ENCODE measurements at places on chromosomes 11 and 22.

DNA sequence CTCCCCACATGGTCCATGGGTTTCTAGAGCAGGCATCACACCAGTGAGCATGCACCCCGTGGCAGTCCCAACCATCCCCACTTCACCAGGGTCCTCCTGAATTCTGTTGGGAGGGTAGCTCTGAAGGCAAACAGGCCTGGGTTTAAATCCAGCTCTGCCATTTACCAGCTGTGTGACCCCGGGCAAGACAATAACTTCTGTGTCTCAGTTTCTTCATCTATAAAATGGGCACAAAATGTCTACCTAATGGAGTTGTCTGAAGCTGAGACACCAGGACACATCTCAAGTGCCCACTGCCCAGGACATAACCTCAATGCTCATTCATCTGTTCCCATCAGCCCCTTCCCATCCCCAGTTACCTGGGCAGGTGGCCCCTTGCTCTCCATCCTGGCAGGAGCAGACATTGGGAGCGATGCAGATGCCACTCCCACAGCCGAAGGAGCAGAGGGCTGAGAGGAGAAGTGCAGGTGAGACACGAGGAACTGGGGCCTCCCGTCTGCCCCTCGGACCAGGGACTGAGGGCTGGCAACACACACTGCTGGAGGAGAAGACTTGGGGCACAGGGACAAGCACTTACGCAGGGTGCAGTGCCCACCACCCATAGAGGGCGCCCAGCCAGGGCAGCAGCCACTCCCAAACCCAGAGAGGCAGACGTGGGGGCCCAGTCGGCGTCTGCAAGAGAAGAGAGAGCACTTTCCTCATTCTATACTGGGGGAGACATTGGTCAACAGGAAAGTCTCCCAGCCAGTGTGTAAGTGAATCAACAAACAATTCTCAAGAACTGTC, 4.0 kb downstream of the VWCE start:
- no peak for DNase-seq

- no peak for DNase-seq
These were observed 100.6 kb downstream of the FBXO7 start for GRCh38 chr22:32574958-32575910.

- peak; percentile 9 for DNase-seq
These were observed 478.2 kb downstream of the BUD13 start for GRCh38 chr11:116294630-116295029.

DNA sequence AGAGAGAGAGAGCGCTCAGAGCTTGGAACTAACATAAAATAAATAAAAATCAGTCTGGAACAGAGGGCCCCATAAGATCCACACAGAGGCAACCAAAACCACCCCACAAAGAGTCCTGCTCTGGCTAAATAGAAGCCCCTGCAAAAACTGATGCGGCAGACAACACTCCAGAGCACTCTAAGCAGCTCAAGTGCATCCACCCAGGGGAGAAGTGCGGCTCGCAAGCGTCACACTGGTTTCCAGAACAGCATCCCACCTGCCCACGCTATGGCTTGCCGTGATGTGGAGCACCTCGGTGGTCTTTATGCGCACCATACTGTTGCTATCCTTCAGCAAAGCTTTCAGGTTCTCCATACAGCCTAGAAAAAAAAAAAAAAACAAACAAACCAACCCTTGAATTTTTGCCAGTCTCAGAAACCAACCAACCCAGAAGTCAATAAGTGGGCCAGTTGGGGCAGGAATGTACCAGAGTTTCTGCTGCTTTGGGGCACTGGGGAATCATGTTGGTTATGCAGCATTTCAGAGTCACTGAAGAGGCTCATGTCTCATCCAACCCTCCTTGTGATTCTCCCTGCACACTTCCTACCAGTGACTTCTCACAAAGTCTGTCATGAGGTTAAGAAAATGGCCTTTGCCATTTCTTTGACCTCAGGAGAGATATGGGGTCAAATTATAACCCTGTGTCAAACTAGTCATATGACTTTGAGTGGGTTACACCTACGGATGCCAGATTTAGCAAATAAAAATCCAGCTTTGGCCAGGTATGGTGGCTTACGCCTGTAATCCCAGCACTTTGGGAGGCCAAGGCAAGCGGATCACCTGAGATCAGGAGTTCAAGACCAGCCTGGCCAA, 3.0 kb downstream of the RSPH14 start:
- DNase-seq, result no peak

DNA sequence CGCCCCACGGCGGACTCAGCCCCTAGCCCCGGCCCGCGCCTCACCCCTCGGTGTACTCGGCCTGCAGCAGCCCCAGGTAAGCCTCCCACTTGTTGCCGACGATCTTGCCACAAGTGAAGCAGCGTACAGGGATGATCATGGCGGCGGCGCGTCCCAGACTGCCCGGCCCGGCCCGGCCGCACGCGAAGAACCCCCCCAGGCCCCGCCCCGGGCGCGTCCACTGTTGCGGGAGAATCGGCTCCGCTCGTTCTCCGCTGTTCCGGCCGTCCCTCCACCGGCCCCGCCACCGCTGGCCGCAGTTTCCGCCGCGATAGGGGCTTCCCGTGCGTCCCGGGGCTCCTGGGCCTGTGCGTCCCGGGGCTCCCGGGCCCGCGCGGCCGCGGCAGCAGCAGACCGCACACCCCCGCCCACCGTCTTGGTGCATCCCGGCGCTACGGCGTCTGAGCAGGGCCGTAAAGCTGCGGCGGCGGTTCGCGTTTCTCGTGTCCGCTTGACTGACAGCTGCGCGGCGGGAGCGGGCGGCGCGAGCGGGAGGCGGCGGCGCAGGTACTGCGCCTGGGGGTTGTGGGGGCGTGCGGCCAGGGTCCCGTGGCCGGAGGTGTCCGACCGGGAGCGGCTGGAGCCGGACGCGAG, at the start of the genes POLR2L and TSPAN4:
Gene POLR2L (minus strand): TSS at position 160 of the 633 bp plus-strand sequence. CDS start 21 bp downstream, at position 139.
Gene TSPAN4 (plus strand): TSS at position 483 of the 633 bp plus-strand sequence. CDS start 7,453 bp downstream, outside the sequence.
- peak; percentile 88 for DNase-seq

GRCh38 chr11:95229993-95230809, 801 bp downstream of the SESN3 start:
- no peak for DNase-seq

DNA sequence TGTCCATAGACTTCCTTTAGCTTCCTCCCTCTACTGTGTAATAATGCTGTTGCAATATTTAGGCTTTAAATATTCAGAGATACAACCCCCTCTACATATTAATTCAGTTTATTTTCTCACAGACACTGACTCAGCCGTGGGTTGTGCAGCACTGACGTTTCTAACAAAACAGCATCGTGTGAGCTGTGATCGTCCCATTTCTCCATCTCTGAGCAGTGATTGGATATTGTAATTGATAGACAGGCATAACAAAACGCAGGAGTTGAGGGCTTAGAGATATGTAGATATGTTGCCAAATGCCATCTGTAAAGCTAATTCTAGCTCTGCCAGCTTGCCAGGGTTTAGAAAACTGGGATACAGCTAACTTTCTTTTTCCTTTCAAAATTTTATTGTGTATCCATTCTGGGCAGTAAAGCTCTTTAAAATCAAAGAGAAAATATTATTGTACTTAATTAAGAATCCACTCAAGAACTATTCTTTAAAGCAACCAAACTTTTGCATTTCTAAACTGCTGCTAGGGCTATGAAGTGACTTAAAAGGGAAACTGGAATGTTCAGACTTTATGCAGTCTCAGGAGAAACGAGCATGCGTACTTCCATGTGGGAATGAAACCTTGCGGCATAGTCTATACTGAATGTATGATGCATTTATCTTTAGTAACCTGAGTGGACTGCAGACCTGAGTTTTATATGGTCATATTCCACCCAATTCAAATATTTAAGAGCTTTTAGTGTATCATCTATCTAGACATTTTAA, 22.7 kb downstream of the BTBD10 start:
- peak; percentile 92 for DNase-seq

DNA sequence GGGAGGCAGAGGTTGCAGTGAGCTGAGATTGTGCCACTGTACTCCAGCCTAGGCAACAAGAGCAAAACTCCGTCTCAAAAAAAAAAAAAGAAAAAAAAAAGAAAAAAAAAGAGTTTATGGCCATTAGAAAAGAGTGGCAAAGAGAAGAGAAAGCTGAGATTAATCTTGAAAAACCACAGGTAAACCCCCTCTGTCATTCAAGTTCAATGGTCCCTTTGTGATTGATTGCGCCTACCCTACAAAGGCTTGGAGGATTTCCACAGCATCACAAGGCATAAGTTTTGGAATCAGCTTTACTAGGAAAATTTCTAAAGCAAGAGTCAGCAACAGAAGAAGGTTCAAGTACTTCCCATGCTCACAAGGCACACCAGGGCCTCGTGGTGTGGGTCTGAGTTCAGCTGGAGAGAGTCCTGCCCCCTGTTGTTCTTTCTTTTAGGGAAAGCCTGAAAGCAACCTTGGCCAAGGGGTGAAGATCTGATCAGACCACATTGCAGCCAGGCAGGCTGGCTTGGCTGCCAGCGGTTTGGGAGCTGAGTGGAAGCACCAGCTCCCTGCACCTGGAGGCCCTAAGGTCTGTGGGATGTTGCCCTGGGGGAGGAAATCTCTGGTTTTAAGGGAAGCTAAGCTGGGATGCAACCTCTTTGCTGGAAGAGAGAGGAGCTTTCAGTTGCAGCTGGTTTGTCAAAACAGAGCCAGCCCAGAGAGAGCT, 41.8 kb downstream of the SLN start:
- no peak for DNase-seq

GRCh38 chr11:11770921-11771486, 70.8 kb upstream of the USP47 start:
- DNase-seq, result no peak

DNA sequence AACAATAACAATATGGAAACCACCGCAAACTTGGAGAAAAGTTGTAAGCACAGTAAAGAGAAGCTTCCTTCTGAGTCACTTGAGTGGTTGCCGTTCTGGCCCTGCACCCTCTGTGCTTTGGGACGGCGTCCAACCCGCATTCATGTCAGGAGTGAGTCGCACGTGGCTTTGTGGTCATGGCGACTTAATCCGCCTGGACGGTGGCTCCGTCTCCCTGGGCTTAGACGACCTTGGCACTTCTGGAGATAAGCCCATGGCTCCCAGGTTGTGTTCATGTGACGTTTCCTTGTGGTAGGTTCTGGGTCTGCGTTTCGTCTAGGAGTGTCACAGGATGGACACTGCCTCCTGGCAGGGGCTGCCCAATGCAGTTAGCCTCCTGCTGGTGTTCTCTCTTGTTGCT, 40.5 kb downstream of the TPCN2 start:
- peak; percentile 82 for DNase-seq

GRCh38 chr11:45182902-45183301, 36.5 kb downstream of the PRDM11 start:
- DNase-seq, result peak; percentile 23

DNA sequence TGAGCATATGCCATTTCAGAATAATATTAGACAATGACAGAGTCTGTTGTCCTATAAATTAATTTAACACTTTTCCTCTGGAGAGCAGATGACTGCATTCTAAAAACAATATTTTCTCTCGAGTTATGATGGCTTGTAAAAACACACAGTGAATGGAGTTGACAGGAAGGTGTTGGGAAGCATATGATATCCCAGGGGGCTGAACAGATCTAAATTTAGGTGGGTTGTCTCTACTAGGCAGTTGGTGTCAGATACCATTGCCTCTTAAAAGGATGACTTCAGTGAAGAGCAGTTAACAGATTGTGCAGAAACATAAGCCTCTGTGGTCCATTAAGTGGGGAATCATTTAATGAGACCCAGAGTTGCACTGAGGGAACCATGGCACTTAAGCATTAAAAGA, 30.7 kb downstream of the SVIP start:
- DNase-seq, result no peak

GRCh38 chr11:114081641-114082414, 22.3 kb downstream of the ZBTB16 start:
- no peak for DNase-seq

DNA sequence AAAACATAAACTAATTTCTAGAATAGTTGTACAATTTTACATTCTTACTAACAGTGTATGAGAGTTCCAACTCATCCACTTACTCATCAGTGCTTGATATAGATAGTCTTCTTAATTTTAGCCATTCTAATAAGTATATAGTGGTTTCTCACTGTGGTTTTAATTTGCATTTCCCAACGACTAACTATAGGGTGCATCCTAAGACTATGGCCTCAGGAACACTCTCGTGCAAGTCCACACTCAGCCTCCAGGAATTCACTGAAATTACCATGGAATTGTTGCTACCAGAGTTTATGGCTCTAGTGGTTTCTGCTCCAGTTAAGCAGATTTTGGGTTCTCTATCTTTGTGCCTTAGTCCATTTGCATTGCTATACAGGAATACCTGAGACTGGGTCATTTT, 60.1 kb upstream of the GUCY1A2 start:
- DNase-seq, result no peak

- no peak for DNase-seq
These were observed 2.1 kb downstream of the LGALS12 start for GRCh38 chr11:63508009-63508408.

Measured in AG10803 (cell line).